Hepatocyte (in vitro differentiated cells): ENCODE measurements at places on chromosomes 7 and 10. TPM values are rescaled to one million over a fixed set of nuclear protein-coding genes. Genes with fewer than 3 reads are reported as not detected.
A peak's percentile ranks its signal among the peaks of the same experiment; 100 is the strongest.

Gene SEMA4G
- 28.6 and 38.9 TPM in 2 replicates for polyA plus RNA-seq

Gene HMX2
- polyA plus RNA-seq, result not detected in 2 replicates

Gene NCF1
- polyA plus RNA-seq, result 0.42 and 1.2 TPM in 2 replicates

DNA sequence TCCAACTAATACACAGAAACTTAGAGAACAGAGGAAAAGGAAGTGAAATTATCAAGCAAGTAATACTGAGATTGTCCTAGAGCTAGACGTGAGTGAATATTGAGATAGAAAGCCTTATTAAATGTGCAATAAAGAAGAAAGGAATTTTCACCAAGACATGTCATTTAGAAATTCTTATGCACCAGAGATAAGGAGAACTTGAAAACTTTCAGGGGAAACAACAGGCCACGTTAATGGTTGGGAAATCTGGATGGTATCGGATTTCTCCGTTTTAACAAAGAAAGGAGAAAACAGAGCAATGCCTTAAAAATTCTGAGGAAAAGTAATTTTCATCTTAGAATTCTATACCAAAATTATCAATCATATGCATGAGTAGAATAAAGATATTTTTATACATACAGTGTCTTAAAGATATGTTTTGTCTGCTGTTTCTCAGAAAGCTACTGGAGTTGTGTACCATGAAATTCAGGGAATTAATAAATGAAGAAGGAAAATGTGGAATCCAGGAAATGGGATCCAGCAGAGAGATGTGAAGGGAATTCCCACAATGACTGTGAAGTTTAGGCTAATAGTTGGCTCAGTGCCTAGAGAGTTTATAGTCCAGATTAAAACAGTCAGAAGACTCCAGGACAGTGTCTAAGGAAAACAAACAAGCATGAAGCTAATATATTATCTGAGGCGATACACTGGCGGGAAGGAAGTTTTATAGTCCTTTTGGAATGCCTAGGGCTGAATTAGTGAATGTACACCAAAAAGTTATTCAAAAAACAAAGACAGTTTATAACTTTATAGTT, 159.5 kb downstream of the PPP1R9A start:
- no peaks in the 10 kb centered on the region for H3K4me1 ChIP-seq
- DNase-seq, result peak; percentile 70
- H3K36me3 ChIP-seq, result no peaks in the 10 kb centered on the region
- no peaks in the 10 kb centered on the region for H3K27me3 ChIP-seq

DNA sequence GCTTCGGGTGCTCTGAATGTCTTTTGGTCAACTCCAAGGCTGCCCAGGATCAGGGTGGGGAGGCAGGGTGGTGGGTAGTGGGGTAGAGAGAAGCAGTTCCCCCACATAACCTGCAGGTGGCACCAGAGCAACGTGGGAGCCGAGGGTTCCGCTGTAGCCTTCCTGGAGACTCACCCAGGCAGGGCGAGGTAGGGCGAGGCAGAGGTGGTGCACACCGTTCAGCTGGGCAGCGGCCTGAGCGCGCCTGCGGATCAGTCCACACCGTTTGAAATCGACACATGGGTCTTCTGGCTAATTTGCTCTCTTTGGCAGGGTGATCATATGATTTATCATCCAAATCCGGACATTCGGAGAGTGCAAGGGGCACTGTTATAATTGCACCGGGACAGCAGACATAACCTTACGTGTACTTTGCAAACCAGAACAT, 41.4 kb upstream of the MAP3K8 start:
- H3K27me3 ChIP-seq, result no peaks in the 10 kb centered on the region
- H3K4me1 ChIP-seq, result no peaks in the 10 kb centered on the region
- H3K27ac ChIP-seq, result no peak overlapping the region
- DNase-seq, result peak; percentile 86

DNA sequence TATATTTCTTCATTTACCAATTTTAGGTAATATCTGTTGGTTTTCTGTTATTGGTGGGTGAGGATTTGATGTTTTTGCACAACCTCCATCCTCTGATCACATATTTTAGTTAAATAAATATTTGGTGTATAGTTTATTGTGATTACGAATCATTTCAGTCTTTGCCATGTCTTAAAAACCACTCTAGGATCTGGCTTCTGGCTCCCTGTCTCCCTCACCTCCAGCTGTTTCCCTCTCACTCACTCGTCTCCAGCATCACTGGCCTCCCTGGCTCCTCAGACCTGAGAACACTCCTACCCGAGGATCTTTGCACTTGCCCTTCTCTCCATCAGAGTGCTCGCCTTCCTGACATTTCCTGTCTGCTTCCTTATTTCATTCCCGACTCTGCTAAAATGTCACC, 50.7 kb upstream of the NRF1 start:
- H3K27me3 ChIP-seq, result peaks cover 9% of the 10 kb centered on the region
- no peak for DNase-seq
- H3K27ac ChIP-seq, result peak overlapping the region; percentile 26
- H3K4me1 ChIP-seq, result peaks cover 5% of the 10 kb centered on the region
- no peaks in the 10 kb centered on the region for H3K36me3 ChIP-seq

GRCh38 chr7:36283181-36283580, 106.5 kb upstream of the ANLN start:
- H3K27ac ChIP-seq, result no peak overlapping the region
- DNase-seq, result no peak
- no peaks in the 10 kb centered on the region for H3K36me3 ChIP-seq
- H3K4me1 ChIP-seq, result peaks cover 37% of the 10 kb centered on the region

DNA sequence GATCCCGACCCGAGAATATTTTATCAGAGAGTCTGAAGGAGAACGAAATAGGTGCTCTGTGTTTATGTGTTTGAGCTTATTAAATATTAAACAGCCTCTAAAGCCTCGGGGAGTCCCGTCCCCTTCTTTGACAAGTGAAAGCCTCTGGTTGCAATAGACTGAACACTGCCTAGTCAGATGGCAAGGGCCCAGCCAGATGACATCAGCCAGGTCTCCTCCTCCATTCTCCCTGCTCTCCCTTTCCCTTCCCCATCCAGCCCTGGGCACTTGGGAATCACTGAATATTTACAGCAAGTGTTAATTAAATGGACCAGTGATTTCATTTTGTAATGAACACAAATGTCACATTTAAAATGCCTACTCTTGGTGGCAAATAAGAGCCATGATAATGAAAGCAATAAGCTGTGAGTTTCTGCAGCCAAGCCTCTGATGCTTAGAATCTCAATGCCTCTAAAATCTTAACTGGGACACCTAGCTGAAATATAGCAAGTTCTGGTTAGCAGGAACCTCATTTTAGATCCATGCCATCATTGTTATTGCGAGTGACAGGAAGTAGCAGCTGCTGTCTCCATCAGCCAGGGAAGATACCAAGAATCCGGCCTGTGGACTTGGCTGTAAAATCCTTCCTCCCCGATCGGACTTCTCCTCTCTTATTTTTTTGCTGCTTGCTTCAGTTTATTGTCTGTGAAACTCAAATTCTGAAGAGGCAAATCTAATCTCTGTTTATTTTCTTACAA, 202.1 kb downstream of the PRPF18 start:
- H3K4me1 ChIP-seq, result peaks cover 7% of the 10 kb centered on the region
- no peak overlapping the region for H3K27ac ChIP-seq

- DNase-seq, result no peak
- no peaks in the 10 kb centered on the region for H3K4me1 ChIP-seq
- H3K27ac ChIP-seq, result no peak overlapping the region
Observed at GRCh38 chr10:35668865-35669650, 27.0 kb upstream of the FZD8 start.

DNA sequence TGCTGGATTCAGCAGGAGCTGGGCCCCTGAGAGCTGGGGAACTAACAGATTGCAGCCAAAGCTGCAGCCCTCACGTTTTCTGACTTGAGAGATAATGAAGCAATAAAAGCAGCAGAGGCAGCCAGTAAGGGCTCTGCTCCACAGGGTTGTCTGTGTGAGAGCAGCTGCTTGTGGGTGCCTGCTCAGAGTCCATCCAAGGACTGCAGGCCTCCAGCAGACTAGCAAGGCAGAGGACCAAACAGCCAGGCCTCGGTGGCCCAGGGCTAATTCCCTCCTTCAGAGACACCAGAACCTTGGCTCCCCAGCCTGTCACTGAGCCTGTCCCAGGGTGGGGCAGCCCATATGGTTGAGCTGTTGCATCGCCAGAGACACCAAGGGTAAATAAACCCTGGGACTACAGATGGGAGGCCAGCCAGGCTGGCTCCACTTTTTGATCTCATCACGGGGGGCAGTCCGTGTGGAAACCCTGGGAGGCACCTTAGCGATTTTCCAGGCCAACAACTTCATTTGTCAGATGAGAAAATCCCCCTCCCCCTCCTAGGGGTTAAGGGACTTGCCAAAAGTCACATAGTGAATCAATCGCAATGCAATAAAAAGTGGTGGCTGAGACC, 229.2 kb downstream of the WDR11 start:
- H3K27me3 ChIP-seq, result no peaks in the 10 kb centered on the region
- H3K36me3 ChIP-seq, result no peaks in the 10 kb centered on the region
- H3K4me3 ChIP-seq, result no peak overlapping the region
- peak; percentile 77 for DNase-seq

DNA sequence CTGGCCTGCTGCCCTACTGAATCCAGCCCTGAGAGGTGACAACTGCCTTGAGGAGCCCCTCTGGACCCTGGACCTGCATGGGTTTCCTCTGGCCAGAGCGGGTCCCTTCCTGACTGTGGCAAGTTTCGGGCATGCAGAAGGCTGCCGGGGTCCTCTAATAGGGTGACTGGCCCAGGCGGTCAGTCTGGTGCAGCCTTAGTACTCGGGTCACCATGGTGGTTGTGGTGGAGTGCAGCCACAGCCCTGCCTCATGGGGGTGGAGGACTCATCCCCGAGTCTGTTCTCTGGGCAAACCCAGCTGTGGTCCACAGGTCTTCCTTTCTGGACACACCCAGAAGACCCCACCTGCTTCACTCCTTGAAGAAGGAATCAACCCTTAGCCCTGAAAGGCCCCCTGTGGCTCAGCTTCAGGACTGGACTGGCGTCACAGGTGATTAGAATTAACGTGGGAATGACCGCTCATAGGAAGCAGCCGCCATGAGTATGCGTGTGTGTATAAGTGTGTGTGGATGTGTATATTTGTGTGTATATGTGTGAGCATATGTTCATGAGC, 28.7 kb downstream of the RAMP3 start:
- no peak overlapping the region for H3K27ac ChIP-seq
- H3K36me3 ChIP-seq, result no peaks in the 10 kb centered on the region
- no peak for DNase-seq
- H3K27me3 ChIP-seq, result no peaks in the 10 kb centered on the region

DNA sequence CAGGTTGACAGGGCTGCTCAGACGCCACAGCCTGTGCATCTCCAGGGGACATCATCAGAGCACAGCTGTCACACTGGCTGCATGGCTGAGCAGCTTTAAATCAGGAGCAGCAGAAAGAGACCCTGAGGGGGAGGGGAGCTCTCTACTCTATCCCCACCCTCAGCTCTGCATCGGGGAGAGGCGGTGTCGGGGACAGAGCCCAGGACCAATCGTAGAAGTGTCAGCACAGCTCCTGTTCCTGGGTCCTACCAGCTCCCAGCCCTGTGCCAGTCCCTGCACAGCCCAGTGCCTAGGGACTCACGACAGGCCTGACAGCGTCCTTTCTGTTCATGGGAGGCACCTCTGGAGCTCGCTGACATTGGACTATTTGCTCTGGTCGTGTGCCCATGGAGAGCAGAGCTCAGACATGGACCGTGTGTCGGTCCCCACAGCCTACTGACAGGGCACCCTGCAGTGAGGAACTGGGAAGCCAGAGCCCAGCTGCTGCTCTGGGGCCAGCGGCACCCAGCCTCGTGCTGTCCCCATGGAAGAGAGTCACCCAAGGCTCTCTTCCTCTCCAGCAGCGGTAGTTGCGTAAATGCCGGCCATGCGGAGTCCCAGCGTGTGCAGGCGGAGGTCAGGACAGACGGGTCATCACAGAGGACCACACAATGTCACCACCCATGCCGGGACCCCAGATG, 20.4 kb upstream of the ANTXRL start:
- no peaks in the 10 kb centered on the region for H3K4me1 ChIP-seq
- DNase-seq, result no peak
- H3K4me3 ChIP-seq, result no peak overlapping the region
- H3K36me3 ChIP-seq, result no peaks in the 10 kb centered on the region
